Left ventricle myocardium superior (tissue), 1 donor: ENCODE measurements at places on chromosomes 5 and 9.

DNA sequence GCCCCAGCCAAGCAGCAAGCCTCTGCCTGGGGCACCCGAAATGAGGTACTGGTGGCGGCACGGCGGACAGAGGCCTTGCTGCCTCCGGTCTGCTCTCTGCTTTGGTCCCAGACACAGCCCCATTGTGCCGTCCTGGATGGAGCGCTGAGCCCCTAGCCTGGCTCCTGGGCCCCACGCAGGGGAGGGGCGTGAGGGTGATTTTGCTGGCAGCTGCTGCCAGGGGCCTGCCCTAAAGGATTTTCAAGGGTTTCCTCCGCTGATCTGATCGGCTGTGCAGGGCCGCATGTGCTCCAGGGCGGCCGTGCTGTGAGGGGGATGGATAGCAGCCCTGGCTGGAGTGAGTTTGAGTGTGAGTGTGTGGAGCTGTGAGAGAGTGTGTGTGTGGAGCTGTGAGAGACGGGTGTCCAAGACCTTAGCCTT is 1.3 kb downstream of the GPSM1 start:
- DNase-seq: peak; percentile 57

- DNase-seq: no peak
These were observed 40.2 kb upstream of the TRIM32 start for GRCh38 chr9:116646661-116647514.

DNA sequence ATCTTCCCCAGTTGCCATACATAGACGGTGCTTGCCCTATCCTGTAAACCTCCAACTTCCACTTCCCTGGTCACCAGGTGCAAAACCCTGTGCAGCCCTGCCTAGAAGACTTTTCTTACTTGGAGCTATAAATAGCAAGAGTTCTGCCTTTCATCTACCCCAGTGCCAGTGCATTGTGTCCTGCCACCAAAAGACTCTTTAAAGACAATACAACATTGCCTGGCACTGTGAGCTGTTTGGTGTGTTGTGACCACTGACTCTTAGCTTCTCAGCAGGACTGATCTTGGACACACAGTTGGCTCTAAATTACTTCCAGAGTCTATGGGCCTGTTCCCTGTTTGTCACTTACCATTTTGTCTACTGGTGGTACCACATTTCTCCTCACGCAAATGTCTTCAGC is 608.1 kb downstream of the CDH9 start:
- no peak for DNase-seq

- DNase-seq: no peak
These were observed 218.7 kb downstream of the FOXD4L6 start for GRCh38 chr9:40909821-40910220.
